Colonic mucosa (tissue), 4 donors: ENCODE measurements at places on chromosomes 2 and 18. TPM values are rescaled to one million over a fixed set of nuclear protein-coding genes. Genes with fewer than 3 reads are reported as not detected.
A peak's percentile ranks its signal among the peaks of the same experiment; 100 is the strongest.

DNA sequence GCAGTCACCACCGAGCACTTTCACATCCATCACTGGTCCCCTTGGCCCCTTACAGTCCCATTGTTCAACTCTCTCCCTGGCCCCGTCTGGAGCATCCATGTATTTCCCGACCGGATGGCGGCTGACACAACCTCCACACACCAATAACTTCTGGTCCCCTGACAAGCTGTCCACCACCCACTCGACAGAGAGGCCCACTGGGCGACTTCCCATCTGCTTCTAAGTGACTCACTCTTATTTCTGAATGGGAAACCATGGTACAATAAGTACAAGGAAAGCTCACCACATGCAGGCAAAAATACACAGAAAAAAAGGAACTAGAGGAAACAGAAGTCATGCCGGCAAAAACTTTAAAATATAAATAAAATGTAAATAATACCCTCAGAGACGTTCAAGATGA is 82.9 kb upstream of the RAB12 start:
- H3K36me3 ChIP-seq: no peaks in the 10 kb centered on the region
- H3K27me3 ChIP-seq: no peaks in the 10 kb centered on the region
- DNase-seq: no peak
- H3K4me3 ChIP-seq: no peak overlapping the region
- H3K27ac ChIP-seq: no peak overlapping the region

- no peak overlapping the region for H3K4me3 ChIP-seq
- H3K27me3 ChIP-seq: peaks cover 15% of the 10 kb centered on the region
- DNase-seq: no peak
- peaks cover 4% of the 10 kb centered on the region for H3K4me1 ChIP-seq
Measured at GRCh38 chr2:120869036-120869729, 133.5 kb downstream of the GLI2 start.

DNA sequence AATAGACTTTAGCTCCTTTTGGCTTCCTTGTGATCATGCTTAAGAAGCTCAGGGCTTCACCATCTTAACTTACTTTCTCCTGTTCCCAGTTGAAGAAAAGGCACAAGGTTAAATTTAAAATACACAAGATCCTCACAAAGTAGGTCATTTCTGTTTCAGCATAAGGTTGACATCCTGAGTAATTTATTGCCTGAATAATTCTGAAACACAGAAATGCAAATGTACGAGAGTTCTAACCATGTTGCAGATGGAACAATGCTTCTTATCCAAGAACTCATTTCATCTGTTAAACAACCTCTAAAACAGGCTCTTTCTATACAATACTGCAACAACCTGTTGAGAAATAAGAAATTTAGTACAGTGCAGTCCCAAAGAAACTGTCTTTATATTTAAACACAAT is 395.2 kb downstream of the BCL11A start:
- H3K27me3 ChIP-seq: no peaks in the 10 kb centered on the region
- no peak overlapping the region for H3K27ac ChIP-seq
- H3K36me3 ChIP-seq: no peaks in the 10 kb centered on the region
- H3K4me1 ChIP-seq: no peaks in the 10 kb centered on the region

- DNase-seq: no peak
- no peaks in the 10 kb centered on the region for H3K27me3 ChIP-seq
- H3K36me3 ChIP-seq: no peaks in the 10 kb centered on the region
- H3K4me1 ChIP-seq: no peaks in the 10 kb centered on the region
- H3K4me3 ChIP-seq: no peak overlapping the region
Measured at GRCh38 chr2:216645636-216645950, 12.4 kb downstream of the IGFBP2 start.

GATA6 gene
- total RNA-seq: 52.7 TPM

- no peak overlapping the region for H3K27ac ChIP-seq
- no peak for DNase-seq
- H3K27me3 ChIP-seq: no peaks in the 10 kb centered on the region
- no peaks in the 10 kb centered on the region for H3K4me1 ChIP-seq
Measured at GRCh38 chr18:63297687-63298399, 21.7 kb downstream of the BCL2 start.

DNA sequence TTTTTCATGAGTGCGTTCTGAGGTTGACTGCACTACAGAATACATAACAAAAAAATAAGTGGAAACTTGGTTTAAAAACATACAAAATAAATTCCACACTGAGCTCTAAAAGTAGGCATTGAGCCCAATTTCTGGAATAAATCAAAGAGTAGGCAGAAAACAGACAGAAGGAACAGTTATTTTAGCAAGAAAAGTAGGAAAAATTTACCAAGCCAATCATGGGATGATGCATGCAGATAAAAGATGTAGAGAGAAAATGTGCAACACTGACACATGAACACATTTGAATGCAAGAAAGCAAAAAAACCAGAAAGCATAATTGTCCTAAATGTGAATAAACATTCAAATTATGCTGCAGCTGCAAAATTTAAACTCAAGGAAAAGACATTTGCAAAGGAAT is 308.3 kb downstream of the DLGAP1 start:
- H3K27me3 ChIP-seq: no peaks in the 10 kb centered on the region
- H3K4me1 ChIP-seq: no peaks in the 10 kb centered on the region
- H3K27ac ChIP-seq: no peak overlapping the region
- no peaks in the 10 kb centered on the region for H3K36me3 ChIP-seq

GRCh38 chr2:45793305-45793962 is 142.0 kb downstream of the PRKCE start:
- DNase-seq: no peak

ALLC gene
- not detected for total RNA-seq

GRCh38 chr2:12932192-12932591 is 215.5 kb downstream of the TRIB2 start:
- H3K27me3 ChIP-seq: no peaks in the 10 kb centered on the region
- no peaks in the 10 kb centered on the region for H3K4me1 ChIP-seq

GRCh38 chr18:11566236-11566965 is 43.0 kb upstream of the SLC35G4 start:
- DNase-seq: no peak
- H3K27me3 ChIP-seq: no peaks in the 10 kb centered on the region
- no peaks in the 10 kb centered on the region for H3K4me1 ChIP-seq

CLEC4F gene
- total RNA-seq: 0.12 TPM

GRCh38 chr2:134154246-134154645 is 99.6 kb upstream of the MGAT5 start:
- DNase-seq: peak; percentile 33
- no peak overlapping the region for H3K4me3 ChIP-seq
- H3K27ac ChIP-seq: peak overlapping the region; percentile 29
- no peaks in the 10 kb centered on the region for H3K36me3 ChIP-seq
- peaks cover 9% of the 10 kb centered on the region for H3K4me1 ChIP-seq
- no peaks in the 10 kb centered on the region for H3K27me3 ChIP-seq

DNA sequence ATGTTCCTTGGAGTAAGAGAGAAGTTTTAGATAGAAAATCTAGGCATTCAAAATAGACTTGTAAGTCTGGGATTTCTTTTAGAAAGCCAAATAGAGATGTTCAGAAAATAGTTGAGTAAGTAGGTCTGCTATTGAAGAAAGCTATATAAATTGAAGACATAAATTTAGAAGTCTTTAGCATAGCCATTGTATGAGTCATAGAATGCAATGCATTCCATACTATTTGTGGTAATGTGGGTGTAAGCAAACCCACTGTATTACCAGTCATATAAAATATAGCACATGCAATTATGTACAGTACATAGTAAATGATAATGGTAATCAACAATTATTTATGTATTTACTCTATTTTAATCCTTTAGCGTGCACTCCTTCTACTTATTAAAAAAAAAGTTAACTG is 14.1 kb downstream of the MC4R start:
- H3K4me1 ChIP-seq: no peaks in the 10 kb centered on the region
- no peak overlapping the region for H3K4me3 ChIP-seq
- H3K36me3 ChIP-seq: no peaks in the 10 kb centered on the region
- no peak for DNase-seq
- H3K27me3 ChIP-seq: no peaks in the 10 kb centered on the region

CDH2 gene
- 1.4 TPM for total RNA-seq

DNA sequence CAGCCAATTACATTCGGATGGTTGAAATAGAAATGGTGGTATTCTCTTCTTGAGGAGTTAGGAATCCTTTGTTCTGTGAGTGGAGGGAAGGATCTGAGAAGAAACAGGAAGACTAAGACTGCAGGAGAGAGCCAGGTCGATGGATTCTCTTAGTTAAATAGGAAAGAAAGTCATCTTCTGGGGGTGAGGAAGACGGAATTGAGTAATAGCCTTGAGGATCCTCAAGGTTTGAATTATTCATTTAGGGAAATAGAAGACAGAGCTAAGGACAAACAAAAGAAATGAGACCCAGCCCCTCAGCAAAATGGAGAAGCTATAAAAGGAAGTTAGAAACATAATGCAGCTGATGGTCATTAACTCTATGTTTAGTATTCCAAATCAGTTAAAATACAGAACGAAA is 1.8 kb downstream of the LAPTM4A start:
- H3K27ac ChIP-seq: peak overlapping the region; percentile 97
- H3K36me3 ChIP-seq: no peaks in the 10 kb centered on the region
- peak overlapping the region; percentile 73 for H3K4me3 ChIP-seq
- H3K4me1 ChIP-seq: no peaks in the 10 kb centered on the region

GRCh38 chr18:69727912-69728572 is 219.6 kb downstream of the CD226 start:
- H3K4me3 ChIP-seq: no peak overlapping the region
- no peak for DNase-seq
- H3K27ac ChIP-seq: no peak overlapping the region
- no peaks in the 10 kb centered on the region for H3K36me3 ChIP-seq
- no peaks in the 10 kb centered on the region for H3K4me1 ChIP-seq
- H3K27me3 ChIP-seq: no peaks in the 10 kb centered on the region

DNA sequence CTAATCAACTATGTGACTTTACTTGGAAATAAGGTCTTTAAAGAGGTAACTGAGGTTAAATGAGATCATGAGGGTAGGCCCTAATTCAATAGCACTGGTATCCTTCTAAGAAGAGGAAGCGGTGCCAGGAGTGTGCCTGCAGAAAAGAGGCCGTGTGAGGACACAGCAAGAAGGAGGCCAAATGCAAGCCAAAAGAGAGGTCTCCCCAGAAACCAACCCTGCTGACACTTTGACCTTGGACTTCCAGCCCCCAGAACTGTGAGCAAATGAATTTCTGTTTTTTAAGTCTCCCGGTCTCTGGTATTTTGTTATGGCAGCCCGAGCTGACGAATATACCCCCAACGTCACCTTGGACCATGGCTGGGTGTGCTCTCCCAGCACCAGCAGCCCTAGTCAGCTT is 257.5 kb upstream of the NCKAP5 start:
- no peak overlapping the region for H3K4me3 ChIP-seq
- DNase-seq: no peak
- no peaks in the 10 kb centered on the region for H3K4me1 ChIP-seq
- no peaks in the 10 kb centered on the region for H3K36me3 ChIP-seq

DNA sequence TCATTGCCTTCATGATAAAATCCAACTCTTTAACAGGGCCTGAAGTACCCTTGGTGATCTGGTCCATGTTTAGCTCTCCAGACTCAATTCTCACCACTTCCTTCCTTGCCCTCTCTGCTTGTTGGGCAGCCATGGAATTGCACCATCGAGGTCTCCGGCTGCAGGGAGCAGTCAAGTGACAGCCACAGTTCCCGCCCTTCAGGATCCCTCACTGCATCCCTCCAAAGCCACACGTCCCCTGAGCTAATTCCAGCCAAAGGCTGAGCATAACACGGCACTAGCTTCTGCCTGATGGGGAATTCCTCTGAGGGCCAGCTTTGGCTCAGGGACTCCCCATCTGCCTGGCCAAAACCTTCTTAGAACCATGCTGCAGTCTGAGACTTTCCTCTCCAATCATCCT is 47.4 kb upstream of the SLC1A4 start:
- H3K27me3 ChIP-seq: no peaks in the 10 kb centered on the region
- DNase-seq: no peak
- H3K4me1 ChIP-seq: no peaks in the 10 kb centered on the region
- H3K36me3 ChIP-seq: no peaks in the 10 kb centered on the region
- H3K4me3 ChIP-seq: no peak overlapping the region

DNA sequence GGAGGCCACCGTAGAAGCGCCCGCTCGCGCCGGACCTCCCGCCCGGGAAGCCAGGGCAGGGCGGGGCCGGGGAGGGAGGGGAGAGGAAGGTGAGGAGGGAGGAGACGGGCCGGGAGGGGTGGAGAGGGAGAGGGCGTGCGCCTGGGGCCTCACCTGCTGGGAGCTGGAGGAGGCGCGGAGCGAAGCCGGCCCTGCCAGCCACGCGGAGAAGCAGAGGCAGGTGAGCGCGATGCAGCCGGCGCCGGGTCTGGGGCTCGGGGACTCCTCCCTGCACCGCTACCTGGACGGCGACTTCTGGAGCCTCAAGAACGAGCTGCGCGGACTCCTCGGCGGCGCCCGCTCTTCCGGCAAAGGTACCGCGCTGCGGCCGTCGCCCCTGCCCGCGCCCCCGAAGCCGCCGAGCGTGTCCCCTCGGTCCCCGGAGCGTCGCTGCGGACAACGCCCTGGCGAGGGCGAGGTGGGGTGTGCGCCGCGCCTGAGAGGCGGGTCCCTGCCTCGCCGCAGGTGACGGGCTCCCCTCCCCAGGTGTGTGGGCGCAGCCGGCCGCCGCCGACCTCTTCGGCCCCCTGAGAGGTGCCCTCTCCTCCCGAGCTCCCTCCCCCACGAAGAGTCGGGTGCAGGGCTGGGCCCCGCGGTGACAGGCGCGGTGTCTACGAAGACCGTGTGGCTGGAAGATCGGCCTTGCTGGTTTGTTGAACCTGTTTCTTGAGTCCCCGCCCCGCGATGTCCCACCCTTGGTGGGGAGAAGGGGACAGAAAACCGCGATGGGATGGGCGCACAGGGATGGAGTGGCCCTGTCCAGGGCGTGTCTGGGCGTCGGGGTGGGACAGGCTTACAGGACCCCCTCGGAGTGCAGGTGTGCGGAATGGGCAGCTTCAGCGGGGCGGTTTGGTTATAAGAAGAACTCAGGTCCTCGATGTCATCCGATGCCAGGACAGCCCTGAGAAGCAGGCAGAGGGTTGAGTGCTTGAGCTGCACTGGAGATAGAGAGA is at the start of gene ACOXL:
ACOXL (plus strand) TSS at position 152 of the 992 bp plus-strand sequence. CDS start 35,817 bp downstream, outside the sequence.
- peak; percentile 84 for DNase-seq
- peak within 1 kb of the TSS; percentile 44 for H3K4me3 ChIP-seq
- H3K27me3 ChIP-seq: peaks cover 29% of the 10 kb centered on the region
- H3K27ac ChIP-seq: no peak within 1 kb of the TSS
- no peaks in the 10 kb centered on the region for H3K36me3 ChIP-seq

PLGLB2 gene
- 1.1 TPM for total RNA-seq
